ENCODE measurements at places on chromosomes 1 and 21.

DNA sequence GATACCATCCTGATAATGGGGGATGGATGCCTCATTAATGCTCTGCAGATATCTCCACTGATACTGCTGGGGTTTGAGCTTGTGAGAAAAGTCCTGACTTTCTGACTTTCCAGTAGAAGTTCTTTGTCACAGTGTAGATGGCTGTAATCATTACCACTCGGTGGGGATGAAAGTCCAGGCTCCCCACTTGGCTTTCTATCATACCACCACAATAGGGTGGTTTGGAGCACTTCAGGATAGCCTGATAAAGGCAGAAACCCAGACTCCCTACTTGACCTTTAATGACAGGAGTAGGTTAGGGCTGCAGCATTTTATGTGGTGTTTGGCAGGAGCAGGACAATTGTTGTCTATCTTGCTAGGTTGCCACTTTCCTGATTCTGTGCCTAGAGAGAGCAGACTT, 294.1 kb downstream of the BRINP3 start:
- DNase-seq, result no peak

DNA sequence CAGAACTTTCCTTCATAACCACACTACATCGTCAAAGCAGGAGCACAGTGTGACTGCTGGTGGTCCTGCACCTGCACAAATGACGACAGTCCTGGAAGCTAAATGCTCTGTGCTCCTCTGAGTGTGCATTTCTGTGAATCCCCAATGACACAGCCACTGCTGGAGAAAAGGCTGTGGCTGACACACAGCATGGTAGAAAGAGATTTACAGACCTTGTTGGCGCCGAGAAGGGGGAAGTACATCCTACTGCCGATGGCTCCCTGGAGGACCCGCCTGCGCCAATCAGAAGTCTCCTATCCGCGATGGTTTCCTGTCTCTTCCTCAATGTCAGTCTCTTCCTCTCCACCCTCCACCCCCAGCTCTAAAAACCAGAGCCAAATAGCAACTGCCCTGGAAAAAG, 115.4 kb upstream of the RAB4A start:
- DNase-seq, result peak; percentile 81

DNA sequence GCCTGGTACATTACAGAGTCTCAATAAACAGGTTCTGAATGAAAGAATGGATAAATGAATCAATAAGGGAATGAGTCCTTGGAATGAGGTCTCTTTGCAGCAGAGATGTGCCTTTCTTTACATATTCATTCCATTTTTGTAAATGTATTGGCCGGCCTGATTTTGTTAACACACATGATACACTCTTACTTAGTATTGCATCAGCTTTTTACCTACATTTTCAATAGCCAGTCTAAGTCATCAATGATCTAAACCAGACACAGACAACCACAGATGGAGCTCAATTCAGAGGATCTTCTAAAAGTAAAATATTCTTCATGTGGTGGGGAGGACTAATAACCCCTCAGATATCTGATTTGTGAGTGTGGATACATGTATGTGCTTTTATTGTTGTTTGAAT, 653.1 kb downstream of the LMO4 start:
- DNase-seq, result no peak

GRCh38 chr1:59018446-59018845, 234.6 kb upstream of the JUN start:
- DNase-seq, result no peak

DNA sequence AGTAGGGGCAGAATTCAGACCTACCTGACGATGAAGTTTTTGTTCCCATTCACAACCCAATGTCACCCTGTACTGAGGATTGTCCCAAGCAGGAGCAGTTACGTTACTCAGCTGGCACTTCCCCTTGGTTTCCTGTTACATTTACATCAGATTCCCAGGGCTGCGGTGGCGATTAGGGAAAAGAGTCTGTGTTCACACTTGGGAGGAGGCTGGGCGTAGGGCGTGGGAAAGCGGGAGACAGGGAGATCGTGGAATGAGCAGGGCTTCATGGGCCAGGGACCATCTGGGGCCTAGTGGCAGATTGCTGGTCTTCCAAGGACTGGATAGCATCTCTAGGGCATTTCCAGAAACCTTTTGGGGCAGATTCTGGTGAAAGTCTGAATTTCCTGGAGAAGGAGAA, 39.0 kb downstream of the TBX19 start:
- no peak for DNase-seq

DNA sequence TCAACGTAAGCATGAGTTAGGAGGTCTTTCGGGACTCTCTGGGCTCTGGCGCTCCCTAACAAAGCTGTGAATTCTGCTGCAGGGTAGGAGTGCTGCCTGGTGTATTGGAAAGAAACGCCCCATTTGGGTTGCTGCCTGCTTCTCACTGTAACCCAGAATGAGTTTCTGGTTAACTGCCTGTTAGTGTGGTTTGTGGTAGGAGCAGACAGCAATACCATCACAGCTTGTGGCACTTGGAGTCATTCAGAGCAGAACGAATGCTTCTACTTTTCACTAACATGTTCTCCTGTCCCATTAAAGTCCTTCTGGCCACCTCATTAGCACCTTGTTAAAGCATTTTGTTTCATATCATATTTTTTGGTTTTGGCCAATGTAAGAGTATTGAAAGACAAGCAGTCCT, 18.1 kb downstream of the MAP3K7CL start:
- no peak for DNase-seq

GRCh38 chr1:46289134-46289494, 14.3 kb downstream of the LRRC41 start:
- DNase-seq, result no peak

DNA sequence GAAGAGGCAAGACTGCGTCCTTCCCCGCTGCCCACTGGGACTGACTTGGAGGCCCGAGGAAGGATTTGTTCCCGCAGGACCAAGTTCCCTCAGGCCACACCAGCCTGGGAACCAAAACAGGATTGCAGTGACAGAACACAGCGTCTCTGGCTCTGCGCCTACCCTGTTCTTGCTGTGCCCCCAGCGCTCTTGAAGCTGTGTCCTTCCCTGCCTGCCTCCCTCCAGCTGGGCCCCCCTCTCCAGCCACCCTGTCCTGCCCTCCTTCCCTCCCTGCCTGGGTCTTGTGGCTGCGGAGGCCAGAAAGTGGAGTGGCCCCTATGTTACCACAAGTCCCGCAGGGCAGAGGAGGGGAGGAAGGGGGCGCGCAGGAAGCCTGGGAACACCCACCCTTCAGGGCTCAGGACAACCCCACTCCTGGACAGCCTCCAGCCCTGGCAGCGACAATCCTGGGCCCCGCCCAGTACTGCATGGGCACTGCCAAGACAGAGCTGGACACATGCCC, 164.9 kb downstream of the DYRK1A start:
- DNase-seq, result peak; percentile 76

DNA sequence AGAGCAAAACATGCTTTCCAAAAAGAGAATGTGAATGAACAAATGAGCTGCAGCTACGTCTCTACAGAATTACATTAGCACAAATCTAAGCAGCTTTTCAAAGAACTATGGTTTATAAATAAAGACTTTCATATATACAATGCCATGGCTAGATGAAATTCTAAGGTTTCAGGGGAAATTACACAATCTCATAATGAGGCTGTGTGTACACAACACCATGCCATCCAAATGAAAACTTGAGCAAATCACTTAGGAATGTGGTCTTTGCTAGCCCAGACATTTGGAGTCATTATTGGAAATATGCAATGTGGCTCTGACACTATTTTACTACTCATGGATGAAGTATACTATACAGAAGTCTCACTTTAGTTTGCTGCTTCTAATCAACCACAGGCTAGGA, 37.5 kb downstream of the SPAG17 start:
- DNase-seq, result no peak

Data from spleen (tissue), 13 donors.